ENCODE measurements at places on chromosomes 7 and 10.

DNA sequence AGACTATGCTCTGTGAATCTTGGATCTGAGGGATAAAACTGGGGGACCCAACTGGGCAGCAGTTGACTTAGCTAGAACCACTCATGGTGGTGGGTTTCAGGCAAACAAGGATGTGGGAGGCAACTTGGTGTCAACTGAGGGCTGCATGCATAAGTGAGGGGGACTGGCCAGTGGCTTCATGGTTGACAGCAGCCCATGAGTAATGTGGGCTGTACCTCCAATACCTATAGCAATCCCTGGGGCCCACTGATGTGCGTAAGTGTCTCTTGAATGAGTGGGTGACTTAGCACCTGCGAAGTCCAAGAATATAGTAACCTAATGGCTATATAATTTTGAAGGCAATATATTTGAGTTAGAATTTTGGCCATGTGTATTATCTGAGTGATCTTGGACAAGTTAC lies 13.7 kb upstream of the MAP3K8 start:
- no peak for DNase-seq

- no peak for DNase-seq
These were observed 1.1 kb downstream of the AUTS2 start for GRCh38 chr7:69599286-69599954.

DNA sequence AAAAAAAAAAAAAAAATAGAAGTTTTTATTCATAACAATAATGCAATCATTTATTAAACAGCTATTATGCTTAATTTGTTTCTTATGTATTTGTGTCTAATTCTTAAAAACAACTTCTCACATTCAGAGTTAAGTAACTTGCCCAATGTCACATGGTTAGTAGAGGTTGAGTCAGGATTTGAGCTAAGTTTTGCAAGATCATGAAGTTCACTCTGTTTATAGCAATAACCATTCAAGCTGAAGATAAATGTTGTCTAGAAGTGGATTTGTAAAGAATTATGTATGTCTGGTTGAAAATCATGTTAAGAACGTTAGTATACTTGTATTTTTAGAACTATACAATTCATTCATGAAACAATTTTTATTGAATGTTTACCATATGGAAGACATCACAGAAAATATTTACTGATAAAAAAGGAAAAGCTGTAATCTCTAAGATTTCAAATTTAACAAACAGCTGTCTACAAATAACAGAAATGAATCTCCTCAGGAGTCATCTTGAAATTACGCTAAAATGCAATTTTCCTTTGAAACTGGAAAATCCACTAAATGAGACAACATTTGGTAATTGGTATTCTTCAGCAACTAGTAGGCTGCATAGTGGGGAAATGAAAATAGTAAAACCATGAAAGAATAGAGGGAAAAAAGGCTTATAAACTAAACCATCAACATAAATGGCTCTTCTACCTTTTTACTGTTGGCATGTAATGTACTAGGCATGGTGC lies 70.5 kb upstream of the AHR start:
- DNase-seq, result no peak

DNA sequence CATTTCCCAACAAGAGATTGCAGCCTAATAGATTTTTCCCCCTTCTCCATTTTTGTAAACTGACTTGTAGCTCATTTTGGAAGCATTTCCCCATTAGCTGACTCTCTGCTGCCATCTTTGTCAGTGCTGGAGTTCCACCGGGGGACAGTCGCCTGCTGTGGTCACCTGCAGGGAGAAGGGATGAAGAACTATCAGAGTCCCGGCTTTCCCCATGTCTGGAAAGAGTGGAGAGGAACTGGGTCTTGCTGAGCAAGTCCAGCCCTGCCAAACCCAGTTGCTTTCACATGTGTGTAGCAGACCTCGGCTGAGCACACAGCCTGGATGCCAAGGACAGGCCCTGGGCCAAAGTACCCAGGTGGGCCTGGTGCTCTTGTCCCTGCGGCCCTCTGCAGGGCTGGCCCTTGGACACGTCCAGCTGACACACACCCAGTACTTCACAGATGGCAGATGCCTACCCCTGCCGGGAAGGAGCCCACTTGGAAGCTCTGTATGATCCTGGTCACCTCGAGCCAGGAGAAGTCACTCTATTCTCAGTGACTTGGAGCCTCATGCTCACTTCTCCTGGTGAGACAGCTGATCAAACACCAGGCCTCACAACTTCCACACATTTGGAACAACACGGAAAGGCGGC lies 157.3 kb upstream of the NPVF start:
- DNase-seq, result no peak

GRCh38 chr10:49112851-49113250 lies 2.5 kb downstream of the VSTM4 start:
- no peak for DNase-seq

Measured in T-helper 2 cell (primary cell).